Keratinocyte (primary cell): ENCODE measurements at places on chromosomes 5 and 9. TPM values are rescaled to one million over a fixed set of nuclear protein-coding genes. Genes with fewer than 3 reads are reported as not detected.

- no peak for DNase-seq
Observed at GRCh38 chr5:72041654-72042053, 65.6 kb upstream of the MAP1B start.

DNA sequence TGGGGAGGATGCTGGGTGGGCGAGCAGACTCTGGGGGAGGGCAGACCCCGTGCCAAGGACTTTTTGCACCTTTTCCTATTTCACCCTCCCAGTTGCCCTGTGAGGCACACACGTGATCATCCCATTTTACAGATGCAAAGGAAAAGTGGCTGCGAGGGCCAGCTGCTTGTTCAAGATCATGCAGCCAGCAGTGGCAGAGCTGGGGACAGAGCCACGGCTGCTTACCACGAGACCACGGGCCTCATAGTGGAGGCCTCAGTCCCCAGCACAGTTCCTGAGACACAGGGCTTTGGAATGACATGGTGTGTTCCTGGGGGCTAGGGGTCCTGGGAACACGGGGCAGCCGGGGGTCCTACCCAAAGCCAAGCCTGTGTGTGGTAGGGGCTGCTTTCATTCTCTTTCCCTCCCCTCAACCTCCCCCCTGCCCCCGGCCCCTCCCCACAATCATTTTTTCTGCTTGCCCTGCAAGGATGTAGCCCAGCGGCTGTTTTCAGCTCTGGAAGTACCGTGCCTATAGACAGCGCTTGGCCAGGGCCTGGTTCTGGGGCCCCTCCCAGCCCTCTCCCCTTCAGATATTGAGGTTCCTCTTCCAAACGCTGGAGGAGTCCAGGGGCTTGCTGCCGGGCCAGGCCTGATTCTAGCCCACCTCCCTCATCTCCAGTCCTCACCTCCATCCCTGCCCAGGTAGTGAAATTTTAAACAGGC, 58.5 kb upstream of the IER5L start:
- DNase-seq: no peak

DNA sequence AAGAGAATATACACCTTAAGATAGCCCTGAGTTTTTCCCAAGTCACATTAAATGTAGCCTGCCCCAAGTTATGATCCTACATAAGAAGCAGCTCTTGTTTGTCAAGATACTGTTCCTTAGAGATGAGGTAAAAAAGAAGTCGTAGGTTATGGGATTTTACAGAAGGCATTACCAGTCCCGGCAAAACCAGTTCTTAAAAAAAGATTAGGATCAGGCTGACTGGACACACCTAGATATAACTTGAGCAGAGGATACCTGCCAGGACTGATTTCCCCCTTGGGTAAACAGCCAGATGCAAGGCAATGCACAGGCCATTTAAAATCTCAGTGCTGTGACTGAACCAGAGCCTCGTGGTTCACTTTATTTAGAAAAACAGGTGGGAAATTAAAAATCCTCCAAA, 14.1 kb upstream of the SEMA5A start:
- DNase-seq: no peak

DNA sequence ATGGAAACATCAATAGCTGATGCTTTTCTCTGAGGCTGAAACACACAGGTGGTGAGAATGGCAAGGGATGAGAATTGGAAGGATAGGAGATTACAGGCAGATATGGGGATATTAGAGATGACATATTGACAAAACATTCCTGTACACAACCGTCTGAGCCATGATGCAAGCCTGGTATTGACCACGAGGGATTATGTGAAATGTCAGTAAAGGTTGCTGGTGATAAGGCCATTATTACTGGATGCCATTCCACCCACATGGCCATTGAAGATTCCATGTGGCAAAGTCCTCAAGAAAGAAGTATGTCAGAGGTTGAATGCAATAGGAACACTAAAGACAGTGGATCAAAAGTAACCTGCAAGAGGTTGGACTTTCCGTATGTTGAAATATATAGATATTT, 15.7 kb downstream of the GRAMD2B start:
- no peak for DNase-seq

GRCh38 chr5:50967009-50967562, 300.6 kb downstream of the PARP8 start:
- DNase-seq: no peak

DNA sequence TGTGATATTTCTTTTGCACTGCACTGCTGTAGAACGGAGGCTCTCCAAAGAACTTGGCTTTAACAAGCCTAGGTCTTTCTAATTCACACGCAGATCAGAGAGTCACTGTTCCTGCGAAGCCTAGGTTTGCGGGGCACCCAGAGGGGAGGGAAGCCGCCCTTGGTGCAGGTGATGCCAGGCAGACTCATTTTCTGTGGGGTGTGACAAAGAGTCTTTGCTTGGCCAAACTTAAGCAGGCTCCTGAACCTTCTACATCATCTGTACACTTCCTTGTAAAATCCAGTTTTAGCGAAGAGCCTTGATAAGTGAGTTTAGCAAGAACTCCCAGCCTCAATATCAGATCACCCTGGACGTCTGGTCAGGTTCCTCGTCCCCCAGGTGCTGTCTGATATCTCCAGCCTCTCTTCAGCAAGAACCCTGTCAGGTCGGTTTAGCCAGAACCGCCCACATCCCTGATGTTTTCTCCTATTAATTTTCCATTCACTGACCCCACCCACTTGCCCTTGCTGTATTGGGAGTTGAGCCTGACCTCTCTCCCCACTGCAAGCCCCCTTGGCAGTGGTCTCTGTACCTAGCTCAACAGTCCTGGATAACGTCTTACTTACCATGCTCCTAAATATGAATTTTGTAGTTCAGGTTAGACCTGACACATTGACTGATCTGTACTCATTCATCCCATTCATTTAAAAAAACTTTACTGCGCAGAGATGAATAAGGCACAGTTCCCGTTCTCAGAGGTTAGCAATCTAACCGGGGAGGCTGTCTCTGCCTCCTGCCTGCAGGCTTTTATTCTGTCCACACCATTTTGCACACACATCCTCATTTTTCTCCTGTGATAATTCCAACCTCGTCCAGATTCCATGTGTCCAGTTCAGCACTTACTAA, 880 bp upstream of the UBAC1 start:
- DNase-seq: no peak

DNA sequence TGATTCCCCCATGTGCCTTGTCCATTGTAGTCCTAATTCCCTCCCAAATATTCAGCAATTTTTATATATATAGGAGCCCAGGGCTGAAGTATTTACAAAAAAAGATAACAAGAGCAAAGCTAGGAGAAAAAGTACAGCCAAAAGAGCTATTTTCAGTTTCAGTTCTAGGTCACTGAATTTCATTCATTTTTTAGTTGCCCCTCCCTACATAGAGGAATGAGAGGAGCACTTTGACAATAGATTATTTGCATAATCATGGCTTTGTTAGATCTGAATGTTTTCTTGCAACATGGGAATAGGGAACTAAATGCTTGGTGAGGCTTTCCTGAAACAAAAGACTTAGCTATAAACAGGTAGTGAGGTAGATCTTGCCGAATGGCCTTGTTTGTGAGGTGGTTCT, 15.3 kb upstream of the F2RL2 start:
- DNase-seq: no peak

DNA sequence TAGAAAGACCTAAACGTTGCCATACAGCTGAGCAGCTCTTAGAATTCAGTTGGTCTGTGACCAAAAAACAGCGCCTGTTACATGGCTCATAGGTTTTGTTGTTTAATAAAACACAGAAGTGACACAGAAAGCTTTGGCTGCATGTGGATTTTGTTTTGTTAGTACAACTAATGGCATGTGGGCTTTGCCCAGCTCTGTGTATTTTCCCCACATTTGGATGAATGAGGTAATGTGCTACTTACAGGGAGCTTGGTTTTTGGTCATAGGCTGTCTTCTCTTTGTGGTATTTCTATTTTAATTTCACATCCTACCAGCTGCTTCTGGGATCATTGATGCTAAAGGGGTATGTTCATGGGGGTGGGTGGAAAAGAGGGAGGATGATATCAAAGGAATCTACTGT, 37.0 kb upstream of the POU4F3 start:
- DNase-seq: no peak

DNA sequence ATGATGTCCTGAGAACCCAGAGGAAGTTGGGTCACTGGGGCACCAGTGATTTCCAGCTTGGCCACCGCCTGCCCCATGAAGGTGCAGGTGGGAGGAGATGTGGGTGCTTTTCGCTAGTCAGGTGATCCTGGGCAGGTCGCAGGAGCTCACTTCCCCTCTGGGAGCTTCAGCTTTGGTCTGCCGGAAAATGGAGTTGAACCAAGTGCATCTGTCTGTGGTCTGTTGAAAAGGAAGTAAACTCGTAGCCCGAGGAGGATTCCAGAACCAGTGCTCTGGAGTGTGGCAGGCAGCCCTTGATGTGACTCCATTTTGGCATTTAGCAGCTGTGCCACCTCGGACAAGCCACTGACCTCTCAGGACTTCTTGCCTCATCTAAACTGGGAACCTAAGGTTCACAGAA, 81.8 kb upstream of the HRH2 start:
- no peak for DNase-seq

GRCh38 chr5:139976703-139977102, 66.4 kb downstream of the NRG2 start:
- no peak for DNase-seq

GRCh38 chr9:120921661-120922181, 4.9 kb downstream of the TRAF1 start:
- no peak for DNase-seq

DNA sequence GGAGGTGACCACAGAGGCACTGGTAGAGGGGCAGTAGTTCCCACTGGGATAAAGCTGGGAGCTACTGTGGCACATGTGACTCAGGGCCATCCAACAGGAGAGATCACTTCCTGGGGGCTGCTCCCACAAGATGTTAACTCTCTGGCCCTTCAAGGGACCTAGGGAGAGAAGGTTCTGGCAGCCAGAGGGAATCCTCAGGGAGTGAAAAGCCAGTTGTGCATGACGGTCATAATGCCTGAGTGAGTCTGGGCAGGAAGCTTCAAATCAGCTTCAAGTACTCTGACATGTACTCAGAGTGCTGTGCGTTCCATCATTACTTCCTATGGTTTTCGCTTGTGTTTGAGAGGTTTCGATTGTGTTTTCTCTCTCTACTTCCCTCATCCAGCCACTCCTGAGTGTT, 388.5 kb downstream of the GABRG2 start:
- DNase-seq: no peak

- no peak for DNase-seq
Observed at GRCh38 chr5:21831145-21831787, 1021.9 kb downstream of the CDH12 start.

DNA sequence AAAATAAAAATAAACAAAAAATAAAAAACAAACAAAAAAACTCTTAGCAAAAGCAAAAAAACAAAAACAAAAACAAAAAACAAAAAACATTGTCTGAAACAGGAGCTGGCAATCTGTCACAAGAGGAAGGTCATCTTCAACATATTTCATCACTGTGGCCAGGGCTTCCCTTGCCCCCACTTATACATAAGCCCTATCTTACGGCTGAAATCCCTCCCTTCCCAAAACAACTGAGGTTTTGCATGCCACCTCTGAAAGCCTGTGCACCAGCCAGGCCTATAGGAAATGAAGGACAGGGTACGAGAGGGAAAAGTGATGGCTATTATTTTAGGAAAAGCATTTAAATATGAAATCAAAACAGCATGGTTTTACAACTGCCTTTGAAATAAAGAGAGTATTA, 10.8 kb downstream of the MTMR12 start:
- no peak for DNase-seq

DNA sequence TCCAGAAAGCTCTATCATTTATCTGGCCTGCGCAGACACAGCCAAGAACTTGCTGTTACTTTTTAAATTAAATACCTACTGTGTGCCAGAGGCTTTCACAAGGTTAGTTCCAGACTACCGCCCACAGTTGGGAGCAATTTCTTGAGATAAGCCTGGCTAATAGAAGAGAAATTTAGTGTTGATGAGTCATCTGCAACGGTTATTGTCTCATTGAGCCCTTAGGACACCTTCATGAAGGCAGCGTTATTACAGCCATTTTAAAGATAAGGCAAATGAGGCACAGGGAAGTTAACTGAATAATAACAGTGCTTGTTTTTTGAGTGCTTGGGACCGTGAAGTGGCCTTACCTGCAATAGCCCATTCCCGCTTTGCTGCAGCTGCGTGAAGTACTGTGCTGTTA, 292.9 kb upstream of the MSX2 start:
- no peak for DNase-seq

DNA sequence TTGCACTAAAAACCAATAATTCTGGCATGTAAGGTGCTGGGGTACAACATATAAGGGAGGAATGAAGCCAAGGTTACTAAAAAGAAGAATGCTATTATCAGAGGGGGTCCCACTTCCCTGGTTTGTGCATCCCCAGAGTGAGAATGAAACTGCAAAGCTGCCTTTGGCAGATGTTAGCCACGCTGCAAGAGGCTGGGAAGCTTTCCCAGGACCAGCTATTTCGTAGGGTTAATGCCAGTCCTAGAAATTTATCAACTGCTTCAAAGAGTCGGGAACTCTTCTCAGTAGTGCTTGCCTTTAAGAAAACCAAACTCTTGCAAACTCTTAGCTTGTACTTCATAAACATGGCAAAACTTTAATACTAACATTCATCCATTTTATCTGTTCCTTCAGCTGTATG, 87.5 kb upstream of the NR5A1 start:
- no peak for DNase-seq

GRCh38 chr9:29648601-29649000, 2075.3 kb upstream of the C9orf72 start:
- DNase-seq: no peak

DNA sequence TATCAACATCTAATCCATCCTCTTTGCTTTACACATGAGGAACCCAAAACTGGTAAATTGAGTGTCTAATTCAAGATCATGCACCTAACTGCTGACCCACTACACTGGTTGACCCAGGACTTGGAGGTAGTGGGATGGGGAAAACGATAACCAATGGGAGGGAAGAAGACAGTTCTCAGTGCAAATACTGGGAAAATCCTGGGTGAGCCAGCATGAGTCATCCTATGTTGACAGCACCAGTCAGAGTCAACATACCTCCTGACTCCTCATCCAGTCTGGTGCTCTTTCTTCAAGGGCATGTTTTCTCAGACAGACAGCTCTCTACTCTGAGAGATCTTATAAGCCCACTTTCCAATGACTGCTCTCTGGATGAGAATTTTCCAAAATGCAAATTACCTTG, 232.8 kb upstream of the PTGER4 start:
- DNase-seq: no peak

DNA sequence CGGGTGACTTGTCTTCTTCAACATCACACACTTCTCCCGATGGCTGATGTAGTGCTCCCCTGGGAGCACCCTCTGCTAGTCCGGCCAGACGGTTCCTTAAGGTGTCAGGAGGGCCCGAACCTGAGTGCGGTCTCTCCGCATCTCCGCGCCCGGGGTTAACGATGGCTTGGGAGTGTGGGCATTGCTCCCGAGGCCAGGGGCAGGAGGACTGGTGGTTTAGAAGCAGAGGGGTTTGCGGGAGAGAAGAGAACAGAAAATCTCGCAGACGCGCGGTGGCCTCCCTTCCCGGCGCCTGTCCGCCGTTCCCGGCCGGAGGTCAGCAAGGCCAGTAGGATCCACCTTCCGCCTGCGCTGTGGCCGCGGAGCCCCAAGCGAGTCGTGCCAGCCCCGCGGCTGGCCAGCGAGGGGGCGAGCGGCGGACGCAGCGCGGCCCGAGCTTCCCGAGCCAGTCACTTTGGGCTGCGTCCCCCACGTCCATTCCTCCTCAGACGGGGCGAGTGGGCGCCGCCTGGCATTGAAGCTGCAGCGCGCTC, 700 bp downstream of the CDO1 start:
- no peak for DNase-seq

The GAPT gene
- polyA plus RNA-seq: not detected in 3 replicates

The OTULINL gene
- 0.22 to 0.62 TPM (median 0.61 TPM) in 3 replicates for polyA plus RNA-seq

The PTGER4 gene
- 7.5 to 12.2 TPM (median 9.5 TPM) in 3 replicates for polyA plus RNA-seq

The PCAT7 gene
- polyA plus RNA-seq: not detected in 3 replicates

The SLC46A2 gene
- not detected in 3 replicates for polyA plus RNA-seq

The TAF1L gene
- polyA plus RNA-seq: 0.01 TPM in 1 of 3 replicates, not detected in the others

The NEUROG1 gene
- not detected in 3 replicates for polyA plus RNA-seq

The IFNA14 gene
- not detected in 3 replicates for polyA plus RNA-seq

The FOXI1 gene
- 0.03 TPM in 1 of 3 replicates, not detected in the others for polyA plus RNA-seq

The TNFAIP8 gene
- 12.5 to 20.8 TPM (median 15.6 TPM) in 3 replicates for polyA plus RNA-seq
